AG20443 (cell line): ENCODE measurements at places on chromosomes 6 and 20.

DNA sequence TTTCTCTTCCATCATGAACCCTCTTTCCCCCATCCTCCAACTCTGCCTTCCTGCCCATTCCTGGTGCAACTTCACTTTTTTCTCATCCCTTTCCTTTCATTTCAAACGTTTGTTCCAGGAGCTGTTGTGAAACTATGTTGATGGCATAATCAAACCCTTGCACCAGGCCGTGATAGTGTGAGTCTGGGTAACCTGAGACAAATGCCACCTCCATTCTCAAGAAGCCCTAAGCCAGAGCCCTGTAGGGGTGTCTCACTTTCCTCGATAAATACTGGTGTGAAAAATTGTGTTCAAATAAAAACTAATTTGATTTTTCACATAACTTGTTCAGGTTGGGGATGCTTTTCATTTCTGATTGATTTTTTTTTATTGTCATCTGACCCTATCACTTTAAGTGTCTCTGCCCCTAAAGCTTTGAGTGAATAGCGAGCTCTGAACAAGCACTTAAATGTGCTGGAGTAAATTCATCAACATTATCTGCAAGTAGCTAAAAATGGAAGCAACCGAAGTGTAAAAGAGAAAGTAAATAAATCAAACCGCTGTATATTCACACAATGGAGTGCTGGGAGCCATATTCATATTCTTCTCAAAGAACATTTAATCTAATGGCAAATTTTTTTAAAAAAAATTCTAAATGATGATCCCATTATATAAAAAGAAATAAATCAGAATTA is 303.1 kb upstream of the CDYL start:
- DNase-seq, result no peak

DNA sequence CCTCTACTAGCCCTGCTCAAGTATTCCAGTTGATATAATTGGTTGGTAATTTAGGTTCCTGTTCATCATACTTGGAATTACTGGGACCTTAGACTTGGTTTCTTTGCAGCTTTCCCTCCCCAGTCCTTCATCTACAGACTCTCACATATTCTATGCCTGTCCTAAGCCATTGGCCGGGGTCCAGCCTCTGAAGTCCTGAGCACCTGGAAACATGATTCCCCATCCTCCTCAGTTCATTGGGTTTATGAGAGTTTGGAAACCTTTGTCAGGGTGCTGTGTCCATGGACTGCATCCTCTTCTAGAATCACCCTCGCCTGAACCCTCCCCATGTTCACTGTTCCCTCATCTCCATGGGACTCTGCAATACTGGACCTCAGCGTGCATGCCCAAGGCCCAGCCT is 8.8 kb downstream of the GSTA2 start:
- DNase-seq, result no peak

- DNase-seq, result no peak
Observed at GRCh38 chr6:1817033-1817761, 207.5 kb downstream of the FOXC1 start.

DNA sequence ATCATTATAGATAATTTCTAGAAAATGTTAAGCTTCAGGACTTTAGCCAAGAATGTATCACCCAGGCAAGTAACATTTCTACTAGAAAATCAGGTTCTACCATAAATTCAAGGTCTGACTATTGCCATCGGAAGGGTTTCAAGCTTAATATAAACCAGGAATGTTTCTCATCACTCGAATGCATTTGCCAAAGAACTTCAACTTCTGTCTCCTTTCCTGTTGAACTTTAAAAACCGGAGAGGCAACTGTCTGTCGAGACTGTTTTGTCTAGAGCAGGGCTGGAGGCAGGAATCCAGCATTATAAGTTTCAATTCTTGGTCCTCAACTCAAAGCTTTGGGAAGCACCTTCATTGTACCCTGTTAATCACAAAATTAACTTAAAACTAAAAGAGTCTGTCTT is 264.7 kb downstream of the ZNF217 start:
- no peak for DNase-seq
